HFFc6 (cell line): ENCODE measurements at places on chromosomes 7 and 10.

- no peak for DNase-seq
Measured at GRCh38 chr10:106083572-106083971, 1080.9 kb downstream of the SORCS1 start.

GRCh38 chr10:69665474-69666320, 35.6 kb downstream of the FAM241B start:
- no peak for DNase-seq

DNA sequence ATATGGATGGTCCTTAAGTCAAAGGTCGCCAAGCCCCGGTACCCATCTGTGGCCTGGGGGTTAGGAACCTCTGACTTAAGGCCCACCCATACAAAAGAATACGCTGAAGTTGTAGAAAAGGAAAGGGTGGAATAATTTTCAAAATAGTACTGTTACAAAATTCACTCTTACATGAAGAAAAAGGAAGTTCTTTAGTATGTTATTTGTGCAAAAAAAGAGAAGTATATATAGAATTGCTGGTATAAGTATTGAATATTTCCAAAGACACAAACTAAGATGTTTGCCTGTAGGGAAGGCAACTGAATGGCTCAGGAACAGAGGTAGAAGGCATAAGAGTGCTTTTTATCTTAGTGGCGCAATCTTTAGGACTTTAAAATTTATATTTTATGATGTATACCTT, 78.7 kb downstream of the PRLHR start:
- no peak for DNase-seq

DNA sequence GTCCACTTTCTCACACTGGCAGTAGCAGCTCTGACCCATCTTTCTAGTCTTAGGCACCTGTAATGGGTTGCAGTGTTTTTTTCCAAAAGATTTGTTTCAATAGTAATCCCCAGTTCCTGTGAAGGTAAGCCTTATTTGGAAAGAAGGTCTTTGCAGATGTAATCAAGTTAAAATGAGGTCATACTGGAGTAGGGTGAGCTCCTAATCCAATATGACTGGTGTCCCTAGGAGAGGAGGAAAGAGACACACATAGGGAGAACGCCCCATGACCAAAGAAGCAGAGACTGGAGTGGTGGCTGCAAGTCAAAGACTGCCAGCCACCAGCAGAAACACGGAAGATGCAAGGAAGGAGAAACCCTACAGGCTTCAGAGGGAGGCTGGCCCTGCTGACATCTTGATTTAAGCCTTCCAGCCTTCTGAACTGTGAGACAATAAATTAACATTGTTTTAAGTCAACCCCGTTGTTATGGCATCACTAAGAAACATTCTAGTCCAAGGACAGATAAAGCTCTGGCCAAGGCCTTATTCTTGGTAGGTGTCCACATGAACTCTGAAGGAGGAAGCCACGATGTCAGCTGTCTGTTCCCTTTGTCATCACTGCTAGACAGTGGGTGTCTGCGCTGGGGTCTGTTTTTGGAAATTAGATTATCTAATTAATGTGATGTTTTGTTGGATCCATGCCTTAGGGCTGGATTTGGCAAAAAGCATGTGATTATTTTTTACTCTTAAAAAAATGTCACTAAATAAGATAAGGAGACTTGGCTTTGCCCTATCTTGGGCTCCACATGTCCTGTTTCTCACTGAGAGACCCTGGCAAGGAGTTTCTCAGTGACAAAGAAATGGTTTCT, 214.9 kb downstream of the KCNMA1 start:
- DNase-seq = no peak

GRCh38 chr10:49543604-49544003, 4.7 kb upstream of the ERCC6 start:
- DNase-seq = no peak

- DNase-seq = no peak
Measured at GRCh38 chr10:128751284-128751683, 625.1 kb upstream of the MKI67 start.
